ENCODE measurements at places on chromosomes 3 and 15. TPM values are rescaled to one million over a fixed set of nuclear protein-coding genes. Genes with fewer than 3 reads are reported as not detected.

AVEN gene
- 25.7 TPM for total RNA-seq

ZNF445 gene
- total RNA-seq = 3.7 TPM

DCLK3 gene
- under 0.01 TPM for total RNA-seq

SYNPR gene
- total RNA-seq = not detected

SNX22 gene
- 0.16 TPM for total RNA-seq

PIK3R4 gene
- total RNA-seq = 25.3 TPM

ERICH6 gene
- not detected for total RNA-seq

NUSAP1 gene
- total RNA-seq = 69.5 TPM

TTC23 gene
- total RNA-seq = 29.8 TPM

PAQR9 gene
- not detected for total RNA-seq
